Pancreas (tissue), 10 donors: ENCODE measurements at places on chromosomes 7 and 10. TPM values are rescaled to one million over a fixed set of nuclear protein-coding genes. Genes with fewer than 3 reads are reported as not detected.

- DNase-seq = no peak
These were observed 572.4 kb downstream of the GLRX3 start for GRCh38 chr10:130708465-130709070.

- DNase-seq = no peak
These were observed 11.1 kb upstream of the ENO4 start for GRCh38 chr10:116838143-116838725.

- DNase-seq = no peak
These were observed 8.3 kb upstream of the CALML5 start for GRCh38 chr10:5507649-5508131.

- no peak for DNase-seq
These were observed 494.3 kb downstream of the PTPRN2 start for GRCh38 chr7:158093156-158093796.

DNA sequence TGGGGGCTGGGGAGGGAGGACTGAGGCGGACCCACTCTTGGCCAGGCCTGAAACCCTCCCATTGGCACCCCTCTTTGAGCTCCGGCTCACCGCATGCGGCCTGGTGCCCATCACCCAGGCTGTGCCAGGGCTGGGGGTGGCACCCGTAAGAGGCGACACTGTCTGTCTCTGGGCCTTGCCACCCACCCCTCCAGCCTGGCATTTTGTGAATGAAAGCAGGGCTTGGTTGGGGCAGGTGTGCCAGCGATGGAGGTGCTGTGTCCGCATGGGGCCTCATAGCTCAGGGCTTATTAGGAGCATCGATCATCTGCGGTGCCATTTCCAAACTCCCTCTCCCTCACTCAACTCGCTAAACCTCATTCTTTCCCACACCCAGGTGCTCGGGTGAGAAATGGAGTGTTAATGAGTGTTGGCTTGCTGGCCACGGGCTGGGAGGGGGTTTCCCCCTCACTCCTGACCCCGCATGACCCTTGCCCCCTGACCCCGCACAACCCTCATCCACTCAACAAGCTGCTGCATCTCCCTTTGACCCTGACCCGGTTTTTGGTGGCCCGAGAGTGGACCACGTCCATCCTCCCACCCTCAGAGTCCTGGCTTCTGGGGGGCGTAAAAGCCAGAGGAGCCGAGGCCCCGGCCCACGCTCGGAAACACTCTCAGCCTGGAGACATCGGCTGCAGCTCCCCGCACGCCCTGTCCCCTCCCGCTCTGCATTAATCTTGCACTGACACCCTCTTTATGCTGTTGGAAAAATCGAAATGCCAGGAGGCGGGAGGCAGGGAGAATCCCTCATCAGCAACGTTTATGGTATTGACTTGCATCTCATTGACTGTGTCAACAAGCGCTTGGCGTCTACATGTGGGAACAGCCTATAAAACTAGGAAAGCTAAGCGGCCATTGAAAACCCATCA, 161.2 kb downstream of the DNAJB6 start:
- peak; percentile 22 for DNase-seq

Gene DYNC1I1
- total RNA-seq = 1.5 TPM

Gene NET1
- 56.5 TPM for total RNA-seq

Gene PAPOLB
- total RNA-seq = 0.05 TPM

Gene NEURL1
- 16.8 TPM for total RNA-seq
